Fibroblast of mammary gland (primary cell): ENCODE measurements at places on chromosomes 6 and 20.

DNA sequence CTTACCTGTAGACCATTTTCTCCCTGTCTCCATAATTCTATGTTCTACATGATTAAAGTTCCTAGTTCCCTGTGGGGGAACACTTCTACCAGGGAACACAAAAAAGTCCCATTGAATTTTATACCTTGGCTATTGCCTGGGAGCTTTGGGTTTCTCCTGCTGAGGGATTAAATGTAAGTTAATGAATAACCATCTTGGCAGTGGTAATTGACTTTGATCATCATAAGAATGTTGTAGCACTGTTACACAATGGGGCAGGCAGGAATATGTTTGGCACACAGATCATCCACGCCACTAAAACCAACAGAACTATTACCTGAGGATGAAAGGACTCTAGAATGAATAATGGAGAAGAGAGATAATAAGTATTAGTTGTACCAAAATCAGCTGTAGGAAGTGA, 1106.2 kb upstream of the GJE1 start:
- no peak for DNase-seq

- DNase-seq = no peak
Observed at GRCh38 chr6:116629563-116629981, 13.3 kb downstream of the RSPH4A start.

DNA sequence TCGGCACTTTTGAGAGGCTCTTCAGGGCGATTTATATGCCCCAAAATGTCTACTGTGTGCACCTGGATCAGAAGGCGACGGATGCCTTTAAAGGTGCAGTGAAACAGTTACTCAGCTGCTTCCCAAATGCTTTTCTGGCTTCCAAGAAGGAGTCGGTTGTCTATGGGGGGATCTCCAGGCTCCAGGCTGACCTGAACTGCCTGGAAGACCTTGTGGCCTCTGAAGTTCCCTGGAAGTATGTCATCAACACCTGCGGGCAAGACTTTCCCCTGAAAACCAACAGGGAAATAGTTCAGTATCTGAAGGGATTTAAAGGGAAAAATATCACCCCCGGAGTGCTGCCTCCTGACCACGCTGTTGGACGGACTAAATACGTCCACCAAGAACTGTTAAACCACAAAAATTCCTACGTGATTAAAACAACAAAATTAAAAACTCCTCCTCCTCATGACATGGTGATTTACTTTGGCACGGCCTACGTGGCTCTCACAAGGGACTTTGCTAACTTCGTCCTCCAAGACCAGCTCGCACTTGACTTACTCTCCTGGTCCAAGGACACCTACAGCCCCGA, 8.2 kb downstream of the GCNT2 start:
- no peak for DNase-seq

DNA sequence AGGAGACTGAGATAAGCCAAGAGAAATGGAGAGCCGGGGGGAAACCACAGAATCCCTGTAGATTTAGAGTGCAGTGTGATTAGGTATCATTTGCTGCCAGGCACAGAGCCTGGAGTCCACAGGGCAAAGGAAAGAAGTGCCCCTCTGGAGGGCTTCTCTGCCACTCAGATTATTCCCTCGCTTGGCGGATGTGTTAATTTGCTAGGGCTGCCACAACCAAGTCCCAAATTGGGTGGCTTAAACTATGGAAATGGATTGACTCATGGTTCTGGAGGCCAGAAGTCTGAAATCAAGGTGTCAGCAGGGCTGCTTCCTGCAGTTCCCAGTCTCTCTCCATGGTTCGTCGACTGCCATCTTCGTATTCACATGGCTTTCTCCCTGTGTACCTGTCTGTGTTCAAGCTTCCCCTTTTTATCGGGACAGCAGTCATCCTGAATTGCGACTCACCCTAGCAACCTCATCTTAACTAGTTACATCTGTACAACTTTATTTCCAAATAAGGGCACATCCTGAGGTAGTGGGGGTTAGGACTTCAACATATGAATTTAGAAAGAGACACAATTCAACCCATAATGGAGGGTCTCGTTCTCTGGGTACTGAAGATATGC, 122.2 kb downstream of the ANKRD60 start:
- DNase-seq = no peak

GRCh38 chr6:31721351-31722020, at the start of gene LY6G6C:
TSS of gene LY6G6C (minus strand) at chr6:31721746. CDS start at chr6:31721679, 67 bp downstream.
- no peak for DNase-seq

- no peak for DNase-seq
Observed at GRCh38 chr20:9566977-9567376, 52.6 kb downstream of the LAMP5 start.

GRCh38 chr6:166778046-166778445, 151.0 kb upstream of the RPS6KA2 start:
- no peak for DNase-seq

- DNase-seq = peak; percentile 72
Observed at GRCh38 chr6:150667977-150668716, 68.5 kb downstream of the PLEKHG1 start.
